ENCODE measurements at places on chromosomes 2 and 18. TPM values are rescaled to one million over a fixed set of nuclear protein-coding genes. Genes with fewer than 3 reads are reported as not detected.

The MARCHF4 gene
- 0.20 TPM for polyA plus RNA-seq

DNA sequence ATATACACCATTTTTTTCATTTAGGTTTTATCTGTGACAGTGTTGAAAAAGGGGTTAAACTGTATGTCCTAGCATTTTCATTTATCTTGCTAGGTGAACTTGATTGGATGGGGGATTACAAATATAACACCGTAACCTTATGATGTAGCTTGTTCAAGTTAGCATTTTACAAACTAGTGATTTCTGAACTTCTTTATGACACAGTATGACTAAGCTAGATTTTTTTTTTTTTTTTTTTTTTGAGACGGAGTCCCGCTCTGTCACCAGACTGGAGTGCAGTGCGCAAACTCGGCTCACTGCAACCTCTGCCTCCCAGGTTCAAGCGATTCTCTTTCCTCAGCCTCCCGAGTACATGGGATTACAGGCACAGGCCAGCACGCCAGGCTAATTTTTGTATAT is 47.1 kb downstream of the KCMF1 start:
- DNase-seq: no peak

The PLEK gene
- polyA plus RNA-seq: 12.6 TPM

The FBXO48 gene
- 0.60 TPM for polyA plus RNA-seq

DNA sequence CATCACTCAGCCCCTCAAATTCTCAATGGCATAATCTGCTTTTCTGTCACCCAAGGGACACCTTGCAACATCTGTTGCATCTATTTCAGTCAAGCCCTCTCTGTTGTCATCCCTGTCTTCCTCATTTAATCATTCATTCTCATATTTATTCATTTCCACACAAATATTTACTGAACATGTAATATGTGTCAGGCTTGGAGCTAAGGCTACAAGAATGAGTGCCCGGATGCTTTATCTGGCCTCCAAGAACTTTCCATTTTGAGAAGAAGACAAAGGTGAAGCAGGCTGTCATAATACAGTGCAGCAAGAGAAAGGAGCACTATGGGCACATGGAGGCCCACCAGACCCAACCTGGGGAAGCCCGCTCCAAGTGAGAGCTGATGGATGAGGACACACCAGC is 15.6 kb downstream of the IL18RAP start:
- no peak for DNase-seq

The SLC30A3 gene
- polyA plus RNA-seq: not detected

The LDLRAD4 gene
- polyA plus RNA-seq: 2.5 TPM

DNA sequence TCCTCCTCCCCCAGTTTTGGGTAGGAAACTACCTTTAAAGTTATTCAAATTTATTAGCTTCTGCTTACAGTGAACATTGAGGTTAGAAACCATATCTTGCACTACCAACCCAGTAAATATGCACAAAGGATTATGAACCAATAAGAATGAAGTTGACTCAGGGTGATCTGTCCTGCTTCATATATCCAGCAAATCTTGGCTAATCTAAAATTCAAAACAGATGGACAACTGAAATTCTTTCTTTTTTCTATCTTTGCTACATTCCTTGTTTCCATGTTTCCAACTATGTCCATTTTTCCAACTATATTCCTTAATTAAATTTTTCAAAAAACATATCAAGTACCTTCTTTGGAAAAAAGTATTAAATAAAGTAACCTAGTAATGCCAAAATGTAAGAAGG is 149.3 kb downstream of the FAM124B start:
- no peak for DNase-seq

The TCF4 gene
- 21.8 TPM for polyA plus RNA-seq

DNA sequence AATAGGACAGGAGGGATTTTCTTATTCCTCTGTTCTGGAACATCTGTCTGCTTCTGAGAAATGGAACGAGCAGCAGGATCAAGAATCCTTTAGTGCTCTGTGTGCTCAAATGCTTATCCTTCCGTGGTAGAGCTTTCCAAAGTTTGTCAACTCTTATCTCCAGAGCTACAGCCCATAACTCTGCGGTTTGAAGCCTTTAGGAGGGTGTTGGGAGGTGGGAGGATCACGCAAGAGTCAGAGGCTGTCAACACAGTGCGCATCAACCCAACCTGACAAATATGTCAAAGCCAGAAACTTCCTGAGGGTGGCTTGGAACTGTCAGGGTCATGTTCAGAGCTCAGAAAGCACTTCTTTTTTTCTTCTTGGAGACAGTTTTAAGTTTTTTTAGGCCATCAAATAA is 95.9 kb downstream of the CRIM1 start:
- no peak for DNase-seq

- no peak for DNase-seq
Measured at GRCh38 chr2:171410624-171411023, 23.2 kb downstream of the METTL8 start.

- no peak for DNase-seq
Measured at GRCh38 chr2:227148106-227148505, 15.9 kb downstream of the COL4A4 start.

GRCh38 chr2:74333175-74333574 is 10.0 kb downstream of the SLC4A5 start:
- no peak for DNase-seq

The NABP1 gene
- 4.2 TPM for polyA plus RNA-seq

DNA sequence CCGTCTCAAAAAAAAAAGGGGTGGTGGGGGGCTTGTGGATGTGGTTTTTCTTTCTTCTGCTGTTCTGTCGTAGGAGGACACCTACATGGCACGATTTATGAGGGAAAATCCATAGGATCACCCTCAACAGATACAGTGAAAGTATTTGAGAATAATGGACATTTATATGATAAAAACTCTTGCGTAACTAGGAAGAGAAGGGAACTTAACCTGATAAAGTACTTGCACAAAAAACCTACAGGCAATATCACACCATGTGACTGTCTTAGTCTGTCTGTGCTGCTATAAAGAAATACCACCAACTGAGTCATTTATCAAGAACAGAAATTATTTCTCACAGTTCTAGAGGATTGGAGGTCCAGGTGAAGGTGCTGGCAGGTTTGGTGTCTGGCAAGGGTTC is 21.8 kb upstream of the LAMA1 start:
- no peak for DNase-seq

- no peak for DNase-seq
Measured at GRCh38 chr2:219109471-219109870, 48.8 kb upstream of the IHH start.

The DHX57 gene
- 4.8 TPM for polyA plus RNA-seq

DNA sequence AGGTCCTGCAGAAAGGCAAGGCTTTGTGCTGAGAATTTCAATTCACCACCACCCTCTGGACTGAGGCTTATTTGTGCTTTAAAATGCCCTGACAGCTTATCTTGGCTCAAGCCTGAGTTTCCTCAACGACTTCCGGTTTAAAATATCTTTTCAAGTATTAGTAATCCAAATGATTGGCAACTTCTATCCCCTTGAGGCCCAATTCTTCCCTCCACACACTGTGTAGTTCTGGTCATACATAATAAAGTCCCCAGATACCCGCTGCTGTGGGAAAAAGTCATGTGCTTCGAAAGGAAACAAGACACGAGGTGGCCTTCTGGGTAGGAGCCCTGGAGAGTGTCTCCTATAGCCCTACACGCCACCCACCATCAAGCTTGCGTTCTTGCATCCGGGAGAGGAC is 393.4 kb downstream of the ALK start:
- DNase-seq: no peak

DNA sequence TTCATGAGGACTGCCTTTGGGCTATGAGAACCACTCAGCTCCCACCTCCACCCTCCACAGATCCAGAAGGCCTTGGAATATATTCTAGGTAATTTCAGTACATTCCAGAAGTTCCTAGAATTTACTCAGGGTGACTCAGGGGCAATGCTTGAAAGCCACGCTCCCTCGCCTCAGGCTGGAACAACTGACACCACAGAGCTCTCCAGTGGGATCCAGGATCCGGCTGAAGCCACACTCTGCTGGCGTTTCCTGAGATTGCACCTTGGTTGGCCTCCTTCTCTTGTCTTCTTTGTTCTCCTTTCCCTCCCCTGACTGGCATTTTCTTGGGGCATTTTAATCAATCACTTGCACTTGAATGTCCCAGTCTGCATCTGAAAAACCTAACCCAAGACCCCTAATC is 92.6 kb upstream of the KCNE4 start:
- DNase-seq: no peak

DNA sequence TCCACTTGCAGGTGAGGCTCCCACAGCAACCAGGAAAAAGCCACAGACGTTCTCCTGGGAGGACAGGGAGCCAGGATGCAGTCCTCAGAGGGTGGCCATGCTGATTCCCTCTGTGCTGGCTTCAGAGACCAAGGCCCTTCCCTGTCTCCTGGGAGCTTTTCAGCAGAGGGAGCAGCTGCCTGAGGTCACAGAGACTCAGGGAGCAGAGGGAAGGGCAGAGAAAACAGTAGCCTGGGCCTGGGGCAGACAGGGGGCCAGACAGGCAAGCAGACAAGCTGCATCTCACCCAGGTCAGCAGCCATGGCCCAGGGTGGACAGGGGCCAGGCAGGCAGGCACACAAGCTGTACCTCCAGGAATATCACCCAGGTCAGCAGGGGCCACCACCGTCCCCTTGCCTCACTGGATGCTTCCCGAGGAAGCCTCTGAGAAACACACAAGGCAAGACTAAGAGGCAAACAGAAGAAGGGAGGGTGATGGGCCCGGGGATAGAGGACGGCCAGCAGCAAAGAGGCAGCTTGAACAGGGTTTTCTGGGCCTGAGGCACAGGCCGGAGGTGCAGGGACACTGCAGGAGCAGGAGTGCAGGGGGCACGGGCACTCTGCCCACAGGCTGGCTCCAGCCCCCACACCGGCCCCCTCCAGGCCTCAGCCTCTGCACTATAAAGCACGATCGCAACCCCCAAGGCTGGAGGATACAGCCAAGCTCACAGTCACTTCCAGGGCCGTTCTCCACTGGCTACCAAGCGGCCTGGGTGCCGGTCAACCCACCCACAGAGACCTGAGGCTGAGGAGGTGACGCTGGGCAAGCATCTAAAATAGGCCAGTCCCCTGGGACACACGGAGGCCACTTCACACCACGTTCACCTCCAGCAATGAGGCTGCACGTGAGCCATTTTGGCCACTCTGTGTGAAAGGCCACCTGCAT is 6.1 kb downstream of the SLC66A2 start:
- DNase-seq: peak; percentile 43

GRCh38 chr18:54150226-54150625 is 74.2 kb downstream of the MBD2 start:
- no peak for DNase-seq

DNA sequence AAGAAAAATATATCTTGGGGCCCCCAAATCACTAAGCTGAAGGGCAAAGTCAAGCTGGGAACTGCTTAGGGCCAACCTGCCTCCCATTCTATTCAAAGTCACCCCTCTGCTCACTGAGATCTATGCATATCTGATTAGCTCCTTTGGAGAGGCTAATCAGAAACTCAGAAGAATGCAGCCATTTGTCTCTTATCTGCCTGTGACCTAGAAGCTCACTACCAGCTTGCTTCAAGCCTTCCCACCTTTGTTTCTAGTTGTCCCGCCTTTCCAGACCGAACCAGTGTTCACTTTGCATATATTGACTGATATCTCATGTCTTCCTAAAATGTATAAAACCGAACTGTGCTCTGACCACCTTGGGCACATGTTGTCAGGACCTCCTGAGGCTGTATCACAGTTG is 479.4 kb downstream of the METTL4 start:
- DNase-seq: no peak

The TUBA3D gene
- polyA plus RNA-seq: 0.54 TPM

- no peak for DNase-seq
Measured at GRCh38 chr2:161414042-161415033, 1.8 kb upstream of the TBR1 start.

- no peak for DNase-seq
Measured at GRCh38 chr2:14952400-14952963, 320.0 kb downstream of the LRATD1 start.
